ENCODE measurements at places on chromosomes 1 and 21.

GRCh38 chr1:223006917-223007648 lies 136.0 kb downstream of the TLR5 start:
- peak; percentile 98 for DNase-seq

DNA sequence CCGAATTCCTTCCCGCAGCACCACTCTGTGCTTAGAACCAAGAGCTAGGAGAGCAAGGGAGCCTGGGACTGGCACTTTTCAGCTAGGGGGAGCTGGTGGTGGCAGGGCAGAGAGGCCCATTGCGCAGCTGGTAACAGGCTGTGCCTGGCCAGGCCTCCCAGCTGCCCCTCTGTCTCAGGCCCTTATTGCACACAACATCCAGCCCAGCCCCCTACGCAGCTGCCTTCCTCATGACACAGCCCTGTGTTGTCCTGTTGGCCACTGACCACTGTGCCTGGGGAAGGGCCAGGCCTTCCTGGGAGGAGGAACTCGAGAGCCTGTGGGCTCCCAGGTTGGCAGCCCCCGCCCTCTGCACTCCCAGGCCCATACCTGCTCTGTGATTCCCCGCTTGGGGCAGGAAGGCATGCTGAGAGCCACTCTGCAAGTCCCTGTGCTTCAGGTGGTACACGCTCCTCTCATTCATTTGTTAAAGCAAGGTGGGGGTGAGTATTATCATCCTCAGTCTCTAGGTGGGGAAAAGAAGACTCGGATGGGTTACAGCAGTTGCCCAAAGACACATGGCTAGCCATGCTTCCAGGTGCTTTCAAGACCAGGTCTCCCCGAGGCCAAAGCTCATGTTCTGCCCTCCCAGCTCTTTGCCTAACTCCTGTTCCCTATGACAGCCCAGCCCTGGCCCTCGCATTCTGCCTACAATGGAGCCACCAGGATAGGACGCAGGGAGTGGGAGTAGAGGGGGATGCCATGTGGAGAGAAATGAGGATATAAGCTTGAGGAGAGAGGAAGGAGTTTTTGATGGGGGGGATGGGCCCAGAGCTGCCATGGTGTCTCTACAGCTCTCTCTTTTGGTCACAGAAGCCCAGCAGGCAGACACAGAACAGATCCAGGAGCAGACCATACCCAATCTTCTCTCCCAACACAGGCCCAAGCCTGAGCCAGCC lies 81.8 kb downstream of the TMEM53 start:
- no peak for DNase-seq

DNA sequence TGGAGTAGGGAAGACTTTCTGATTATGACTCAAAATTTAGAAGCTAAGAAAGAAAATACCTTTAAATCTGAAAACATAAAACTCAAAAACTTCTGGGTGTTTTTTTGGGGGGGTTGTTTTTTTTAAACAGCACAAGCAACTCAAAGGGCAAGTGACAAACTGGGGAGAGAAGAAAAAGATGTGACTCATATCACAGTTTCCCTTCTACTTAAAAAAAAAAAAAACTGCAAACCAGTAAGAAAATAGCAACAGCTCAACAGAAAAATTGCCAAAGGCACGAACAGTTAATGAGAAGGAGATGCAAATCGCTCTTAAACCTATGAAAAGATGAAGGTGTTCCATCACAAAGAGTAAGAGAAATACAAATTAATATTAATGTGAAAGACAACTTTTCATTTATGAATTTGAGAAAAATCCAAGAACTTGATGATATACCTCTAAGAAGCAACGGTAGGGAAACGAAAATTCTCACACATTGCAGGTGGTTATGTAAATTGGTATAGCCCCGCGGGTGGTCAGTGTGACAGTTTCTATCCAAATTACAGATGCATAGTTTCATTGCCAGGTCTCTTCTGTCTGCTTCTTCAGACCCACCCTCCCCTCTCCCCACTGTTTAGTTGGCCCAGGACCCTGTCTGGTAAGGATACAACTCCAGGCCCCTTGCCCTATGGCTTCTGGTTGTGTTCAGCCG lies 9.0 kb downstream of the IFNAR2 start:
- no peak for DNase-seq

DNA sequence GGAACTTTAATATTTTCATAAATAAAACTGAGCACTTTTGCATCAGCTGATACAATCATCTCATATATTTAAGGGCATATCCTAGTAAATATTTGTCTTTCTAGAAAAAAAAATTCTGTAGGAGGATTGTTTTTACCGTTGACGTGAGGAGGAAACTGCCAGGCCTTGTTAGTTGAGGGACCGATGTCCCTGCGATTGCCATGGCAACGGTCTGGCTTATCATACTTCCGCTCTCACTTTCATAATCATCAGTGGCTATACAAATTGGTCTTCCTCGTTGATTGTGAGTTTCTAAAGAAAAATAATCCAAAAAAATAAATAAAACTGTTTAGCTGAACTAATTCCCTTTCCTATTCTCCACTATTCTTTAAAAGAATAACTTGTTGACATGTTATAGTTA lies 69.3 kb upstream of the ANGPTL3 start:
- DNase-seq: no peak

GRCh38 chr1:181117648-181118449 lies 29.3 kb downstream of the IER5 start:
- peak; percentile 90 for DNase-seq

DNA sequence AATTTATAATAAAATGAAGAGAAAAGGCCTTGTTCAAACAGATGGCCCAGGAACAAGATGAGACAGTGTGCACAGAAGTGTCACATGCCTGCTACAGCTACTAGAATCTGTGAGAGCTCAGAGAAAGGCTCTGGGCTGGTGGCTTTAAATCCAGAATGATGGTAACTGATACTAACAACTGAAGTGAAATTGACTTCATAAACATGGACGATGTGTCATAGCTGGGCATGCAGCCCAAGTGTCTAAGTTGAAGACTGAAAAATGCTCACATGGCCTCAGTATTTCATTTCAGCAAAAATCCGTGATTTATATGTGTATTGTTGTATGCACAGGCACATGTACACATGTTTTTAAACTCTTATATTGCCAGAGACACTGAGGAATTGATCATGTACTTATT lies 208.3 kb upstream of the RUNX1 start:
- DNase-seq: peak; percentile 90

GRCh38 chr21:46125846-46126301 lies 28.0 kb downstream of the COL6A2 start:
- DNase-seq: no peak

GRCh38 chr21:41945982-41946381 lies 7.8 kb downstream of the C2CD2 start:
- no peak for DNase-seq

- no peak for DNase-seq
Measured at GRCh38 chr1:3506041-3506440, 51.6 kb downstream of the ARHGEF16 start.
